Stimulated activated CD8-positive, alpha-beta memory T cell treated with anti-CD3 and anti-CD28 coated beads, Interleukin-7, amount 100 ng/mL, for 24 hours (primary cell): ENCODE measurements at places on chromosomes 11 and 22.

DNA sequence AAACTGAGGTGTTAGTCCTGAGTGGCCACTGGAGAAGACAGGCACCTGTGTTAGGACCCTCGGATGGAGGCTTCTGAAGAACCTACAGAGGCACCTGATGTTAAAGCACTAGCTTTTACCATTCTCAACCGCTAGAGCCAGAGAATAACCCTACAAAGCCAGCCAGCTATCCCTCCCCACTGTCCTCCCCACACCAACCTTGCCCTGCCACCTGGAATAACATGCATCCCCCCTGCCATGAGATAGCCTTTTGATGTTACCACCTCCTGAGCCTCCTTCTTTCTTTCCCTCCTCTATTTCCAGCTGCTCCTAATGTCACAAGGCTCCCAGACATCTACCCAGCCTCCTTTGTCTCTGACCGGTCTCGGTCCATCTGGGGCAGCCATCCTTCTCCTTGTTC lies 28.1 kb downstream of the COMMD9 start:
- no peak for DNase-seq

GRCh38 chr11:102295045-102295444 lies 22.2 kb upstream of the BIRC3 start:
- DNase-seq = no peak

GRCh38 chr11:44110231-44110679 lies 14.8 kb downstream of the EXT2 start:
- DNase-seq = peak; percentile 30

GRCh38 chr11:17611049-17611448 lies 64.0 kb downstream of the OTOG start:
- DNase-seq = no peak
